NCI-H2171 (cell line): ENCODE measurements at places on chromosomes 6 and 20.

- no peak for DNase-seq
These were observed 7.1 kb upstream of the DUSP22 start for GRCh38 chr6:285030-285771.

- no peak for DNase-seq
These were observed 10.6 kb downstream of the MTCH1 start for GRCh38 chr6:36975231-36976006.

DNA sequence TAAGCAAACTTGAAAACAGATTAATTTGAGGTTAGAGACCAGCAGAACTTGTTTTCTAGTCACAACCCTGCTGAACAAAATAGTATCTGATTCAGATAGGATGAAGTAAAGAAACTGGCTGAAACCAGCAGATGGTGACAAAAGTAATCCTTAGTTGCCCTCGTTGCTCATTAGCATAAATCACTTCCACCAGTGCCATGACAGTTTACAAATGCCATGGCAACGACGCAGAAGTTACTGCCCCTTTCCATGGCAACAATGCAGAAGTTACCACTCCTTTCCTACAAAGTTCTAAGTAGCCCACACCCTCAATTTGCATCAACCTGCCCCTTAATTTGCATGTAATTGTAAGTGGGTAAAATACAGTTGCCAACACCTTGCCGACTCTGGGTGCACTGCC lies 23.7 kb downstream of the SNRPB start:
- no peak for DNase-seq

- DNase-seq: no peak
These were observed 335.3 kb downstream of the CD83 start for GRCh38 chr6:14452567-14453527.

DNA sequence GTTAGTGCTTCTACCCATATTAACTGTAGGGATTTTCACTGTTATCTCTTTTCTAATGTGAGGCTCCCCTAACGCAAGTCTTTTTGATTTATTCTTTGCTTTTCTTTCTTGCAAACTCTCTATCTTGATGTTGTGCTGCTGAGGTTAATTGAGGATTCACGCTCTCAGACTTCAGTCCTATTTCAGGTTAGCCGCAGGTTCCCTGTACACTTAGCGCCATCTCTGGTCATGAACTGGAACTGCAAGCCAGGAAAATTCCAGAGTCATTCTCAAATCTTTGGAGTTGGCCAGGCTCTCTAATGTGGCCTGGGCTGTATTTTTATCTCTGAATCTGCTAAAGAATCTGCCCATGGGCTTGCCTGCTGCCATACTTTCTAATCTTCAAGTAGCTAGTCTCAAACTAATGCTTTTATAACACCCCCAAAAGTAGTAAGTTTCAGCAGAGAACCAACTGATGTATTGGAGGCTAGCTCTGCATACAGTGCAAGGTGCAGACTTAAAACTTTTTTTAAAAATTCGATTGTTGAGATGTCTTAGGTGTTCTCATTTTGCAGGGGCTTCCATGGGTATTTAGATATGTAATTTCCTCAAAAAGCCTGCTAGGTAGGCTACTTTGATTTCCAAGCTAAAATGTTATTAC lies 91.1 kb upstream of the OPRM1 start:
- no peak for DNase-seq

GRCh38 chr6:146224449-146224848 lies 195.6 kb downstream of the GRM1 start:
- no peak for DNase-seq

DNA sequence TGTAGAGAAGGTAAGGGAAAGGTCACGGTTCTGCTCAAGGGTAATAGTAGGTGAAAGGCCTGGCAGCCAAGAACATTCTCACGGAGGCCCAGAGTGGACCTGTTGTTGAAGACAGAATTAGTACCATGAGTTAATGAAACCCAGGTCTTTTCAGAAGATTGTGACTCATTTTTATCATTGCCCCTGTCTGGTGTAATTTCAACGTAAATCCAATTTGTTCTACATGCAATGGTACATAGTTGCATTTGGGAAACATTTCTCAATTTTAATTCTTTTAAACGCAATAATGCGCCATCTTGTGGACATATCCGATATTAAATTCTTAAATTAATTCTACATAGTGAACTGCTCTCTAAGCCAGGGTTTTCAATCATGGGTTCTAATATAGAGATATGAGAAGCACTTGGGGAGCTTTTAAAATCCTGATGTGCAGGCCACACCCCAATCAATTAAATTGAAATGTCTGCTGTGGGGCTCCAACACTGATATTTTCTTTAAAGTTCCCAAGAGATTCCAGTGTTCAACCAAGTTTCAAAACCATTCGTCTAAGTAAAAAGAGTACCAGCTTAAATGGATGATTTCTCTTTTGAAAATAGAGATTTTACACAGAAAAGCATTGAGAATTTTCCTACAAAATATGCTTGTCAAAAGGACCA lies 257.4 kb downstream of the PLCB1 start:
- DNase-seq: peak; percentile 32

GRCh38 chr20:56631990-56632327 lies 2.9 kb downstream of the TFAP2C start:
- no peak for DNase-seq

DNA sequence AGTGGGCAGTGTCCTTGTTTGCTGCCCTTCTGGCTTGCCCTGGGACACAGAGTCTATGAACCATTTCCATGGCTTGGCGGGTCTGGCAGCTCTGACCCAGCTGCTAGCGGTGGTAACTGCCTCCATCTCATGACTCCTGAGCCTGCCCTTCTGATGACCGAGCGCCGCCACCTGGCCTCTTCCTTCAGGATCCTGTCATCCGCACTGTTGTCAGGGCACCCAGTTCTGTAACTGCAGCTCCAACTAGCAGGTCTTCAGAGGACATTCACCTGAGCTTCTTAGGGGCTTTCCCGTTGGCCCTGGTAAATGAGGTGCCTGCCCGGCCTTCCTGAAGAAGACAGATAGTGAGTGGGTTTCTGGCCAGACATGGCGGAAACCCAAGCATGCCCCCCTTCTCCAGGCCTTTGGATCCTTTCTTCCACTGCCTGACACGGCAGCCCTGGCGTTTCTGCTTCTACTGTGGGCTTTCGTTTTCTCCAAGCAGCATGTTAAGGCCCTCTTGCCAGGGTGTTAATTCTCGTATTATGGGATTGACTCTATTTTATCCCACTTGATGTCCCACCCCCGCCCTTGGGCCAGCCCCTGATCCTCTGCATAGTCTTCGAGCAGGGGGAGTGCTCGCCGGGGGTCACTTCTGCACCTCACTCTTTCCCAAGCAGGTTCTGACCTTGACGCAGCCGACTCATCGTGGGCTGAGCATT lies 24.7 kb downstream of the PACSIN1 start:
- DNase-seq: no peak

DNA sequence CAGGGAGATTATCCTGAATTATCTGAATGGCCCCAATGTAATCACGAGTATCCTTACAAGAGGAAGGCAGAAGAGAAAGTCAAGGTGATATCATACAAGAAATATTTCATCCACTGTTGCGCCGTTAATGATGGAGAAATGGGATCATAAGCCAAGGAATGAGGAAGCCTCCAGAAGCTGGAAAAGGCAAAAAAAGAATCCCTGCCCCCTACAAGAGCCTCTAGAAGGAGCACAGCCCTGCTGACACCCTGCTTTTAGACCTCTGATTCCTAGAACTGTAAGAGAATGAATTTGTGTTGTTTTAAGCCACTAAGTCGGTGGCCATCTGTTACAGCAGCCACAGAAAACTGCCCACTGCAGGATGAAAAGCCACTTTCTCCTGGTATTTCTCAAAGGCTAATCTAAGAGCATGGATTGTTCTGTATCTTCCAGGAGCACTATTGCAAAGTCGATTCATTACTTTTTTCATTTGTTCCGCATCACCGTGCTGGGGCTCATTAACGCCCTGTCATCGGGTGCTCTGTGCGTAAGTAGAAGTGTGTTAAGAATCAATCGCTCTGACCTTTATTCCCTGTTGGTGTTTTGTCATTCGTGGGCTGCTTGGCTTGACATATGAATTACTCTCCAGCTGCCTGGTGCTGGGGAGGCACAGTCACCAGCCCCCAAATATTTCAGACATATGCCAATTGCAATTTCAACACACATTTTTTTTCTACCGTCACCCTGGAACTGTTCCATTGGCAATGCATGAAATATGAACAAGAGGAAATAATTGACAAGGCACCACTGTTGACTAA lies 117.0 kb downstream of the PCSK2 start:
- DNase-seq: no peak

DNA sequence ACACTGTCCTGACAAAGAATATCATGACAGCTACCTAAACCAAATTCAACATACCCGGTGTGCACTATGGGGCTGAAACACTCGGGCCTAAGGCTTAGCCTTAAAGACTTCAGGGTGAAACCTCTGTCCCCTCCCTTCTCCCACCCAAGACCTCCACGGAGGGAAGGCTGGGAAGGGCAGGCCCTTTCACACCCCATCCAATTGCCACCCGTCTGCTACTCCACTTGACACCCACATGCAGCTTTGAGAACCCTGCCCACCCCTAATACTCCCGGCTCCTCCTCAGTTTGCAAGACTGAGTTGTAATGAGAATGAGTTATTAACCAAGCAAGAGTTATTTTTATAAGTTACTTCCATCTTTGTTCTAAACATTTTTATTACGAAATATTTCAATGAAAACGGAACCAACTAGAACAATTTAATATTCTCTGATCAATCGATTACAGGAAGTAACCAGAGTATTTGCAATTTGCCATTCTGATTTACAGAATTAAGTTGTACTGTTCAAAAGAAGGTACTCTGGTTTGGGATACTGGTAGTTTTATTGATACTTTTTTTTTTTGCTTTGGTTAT lies 3.7 kb downstream of the TAF4 start:
- DNase-seq: no peak

GRCh38 chr6:166304106-166304505 lies 4.1 kb downstream of the PRR18 start:
- DNase-seq: no peak
